ENCODE measurements at places on chromosomes 1 and 21.

- peak; percentile 90 for DNase-seq
These were observed 10.8 kb upstream of the FAAP20 start for GRCh38 chr1:2205191-2205952.

DNA sequence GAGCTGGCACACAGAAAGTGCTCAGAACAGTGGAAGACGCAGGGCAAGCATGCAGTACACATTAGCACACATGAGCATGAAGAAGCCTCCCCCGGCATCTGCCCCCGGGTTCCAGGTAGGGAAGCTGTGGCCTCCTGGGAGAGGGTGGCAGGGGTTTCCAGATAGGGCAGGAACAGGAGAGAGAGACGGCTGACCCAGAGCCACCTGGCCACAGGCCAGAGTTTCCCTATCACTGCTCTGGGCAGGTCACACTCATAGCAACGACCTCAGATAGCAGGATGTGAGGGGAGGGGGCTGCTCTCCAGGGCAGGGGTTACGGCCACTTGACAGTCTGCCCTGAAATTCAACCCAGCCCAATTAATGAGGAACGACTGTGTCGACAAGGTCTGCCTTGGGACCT lies 36.6 kb downstream of the GLIS1 start:
- no peak for DNase-seq

DNA sequence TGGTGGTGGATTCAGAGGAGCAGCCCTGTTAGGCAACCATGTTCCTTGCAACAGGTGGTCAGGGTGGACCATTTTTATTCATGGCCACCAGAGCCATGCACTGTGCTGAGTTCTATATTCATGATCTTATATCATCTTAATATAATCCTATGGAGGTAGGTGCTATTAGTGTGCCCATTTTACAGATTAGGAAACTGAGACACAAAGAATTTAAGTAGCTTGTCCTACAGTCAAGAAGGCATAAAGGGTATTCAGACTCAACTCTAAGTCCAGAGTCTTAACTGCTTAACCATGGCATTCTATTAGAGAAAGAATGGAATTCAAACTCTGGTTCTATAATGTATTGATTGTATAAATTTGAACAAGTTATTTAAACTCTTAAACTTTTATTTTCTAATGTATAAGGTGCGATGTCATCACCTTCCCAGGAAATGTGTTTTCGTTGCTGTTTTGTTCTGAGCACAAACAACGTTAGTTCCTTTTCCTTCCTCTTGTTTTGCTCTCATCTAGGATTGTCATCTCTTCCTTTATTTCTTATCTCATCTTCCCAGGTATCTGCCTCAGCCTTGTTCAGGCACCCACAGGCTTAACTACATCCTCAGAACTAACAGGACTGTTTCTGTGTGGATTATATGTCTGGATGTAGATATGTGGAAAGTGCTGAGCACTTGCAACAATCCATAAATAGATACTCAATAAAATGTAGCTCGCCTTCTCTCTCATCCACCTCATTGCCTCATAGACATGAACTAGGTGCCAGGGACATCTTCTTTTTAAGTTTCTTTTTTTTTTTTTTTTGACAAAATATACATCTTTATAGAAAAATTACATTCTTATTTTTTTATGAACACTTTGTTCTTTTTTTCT lies 207.1 kb downstream of the NFIA start:
- no peak for DNase-seq

DNA sequence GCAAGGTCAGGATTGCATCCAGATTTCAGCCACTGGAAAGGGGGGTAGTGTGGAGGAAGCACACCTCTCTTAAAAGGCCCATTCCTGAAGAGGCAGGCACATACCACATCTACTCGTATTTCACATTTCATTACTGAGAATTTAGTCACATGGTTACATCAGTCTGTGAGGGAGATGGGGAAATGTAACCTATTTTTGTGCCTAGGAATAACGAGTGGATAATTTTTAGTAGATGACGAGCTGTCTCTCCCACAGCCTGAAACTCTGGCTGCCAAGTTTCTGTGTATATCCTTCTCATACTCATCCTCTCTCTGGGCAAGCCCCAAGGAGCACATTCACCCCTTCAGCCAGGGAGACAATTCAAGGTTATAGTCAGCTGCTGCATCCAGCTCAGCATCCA lies 10.3 kb upstream of the C21orf91 start:
- no peak for DNase-seq

GRCh38 chr1:109704173-109704572 lies 7.9 kb upstream of the GSTM5 start:
- DNase-seq: no peak

Measured in activated CD8-positive, alpha-beta memory T cell treated with anti-CD3 and anti-CD28 coated beads for 1 hour (primary cell).